Activated T-helper 2 cell treated with anti-CD3 and anti-CD28 coated beads, Interferon-gamma antibody, Interleukin-2, Interleukin-4, amounts not matched to agents 10 μg/mL and 5 μg/mL and 100 μg/mL, durations not matched to agents 14 hours and 24 hours and 36 hours (primary cell): ENCODE measurements at places on chromosomes 5 and 9.

GRCh38 chr5:35819668-35820067 lies 37.0 kb upstream of the IL7R start:
- no peak for DNase-seq

DNA sequence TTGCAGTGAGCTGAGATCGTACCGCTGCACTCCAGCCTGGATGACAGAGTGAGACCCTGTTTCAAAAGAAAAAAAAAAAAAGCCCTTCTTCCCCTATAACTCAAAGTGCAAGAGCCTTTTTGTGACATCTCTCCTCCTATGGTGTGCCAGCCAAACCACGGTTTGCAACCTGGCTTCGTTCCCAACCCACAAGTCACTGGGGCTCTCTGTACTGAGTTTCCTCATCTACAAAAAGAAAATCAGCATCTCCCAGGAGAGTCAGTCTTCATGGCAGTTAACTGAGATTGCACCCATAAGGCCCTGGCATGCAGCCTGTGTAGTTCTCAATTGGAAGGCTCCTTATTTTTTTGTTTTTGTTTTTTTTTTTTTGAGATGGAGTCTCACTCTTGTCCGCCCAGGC lies 14.8 kb downstream of the ODF2 start:
- no peak for DNase-seq

- no peak for DNase-seq
Measured at GRCh38 chr5:418162-419121, 24.5 kb upstream of the EXOC3 start.

DNA sequence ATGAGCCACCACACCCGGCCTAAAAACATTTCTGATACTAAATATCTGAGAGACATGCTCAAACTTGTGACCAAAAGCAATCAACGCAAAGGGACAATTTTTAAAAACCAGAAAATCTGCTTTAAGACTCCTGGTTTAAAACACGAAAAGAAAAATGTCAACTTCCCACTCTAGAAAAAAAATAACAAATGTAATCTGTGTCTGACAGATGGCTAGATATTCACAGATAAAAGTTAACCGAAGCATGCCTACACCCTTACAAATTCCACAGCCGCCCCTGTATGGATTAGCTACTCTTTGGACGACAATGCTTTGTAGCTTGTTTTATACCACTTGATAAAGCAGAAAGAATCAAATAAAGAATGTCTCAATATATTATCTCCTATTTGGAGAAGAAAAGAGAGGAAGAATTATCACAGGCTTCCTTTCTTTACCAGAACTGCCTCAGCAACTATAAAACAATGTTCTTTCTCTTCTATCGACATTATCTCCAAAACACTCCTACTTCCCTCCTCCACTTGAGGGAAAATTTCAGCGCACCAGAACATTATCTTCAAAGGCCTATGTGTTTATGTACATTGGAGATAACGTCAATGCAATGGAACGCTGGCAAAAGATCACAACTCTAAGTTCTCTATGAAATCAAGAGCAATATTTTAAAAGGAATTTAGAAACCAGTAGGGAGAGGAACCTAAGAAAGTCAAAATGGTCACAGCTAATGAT lies 26.2 kb downstream of the CEMIP2 start:
- DNase-seq = no peak

DNA sequence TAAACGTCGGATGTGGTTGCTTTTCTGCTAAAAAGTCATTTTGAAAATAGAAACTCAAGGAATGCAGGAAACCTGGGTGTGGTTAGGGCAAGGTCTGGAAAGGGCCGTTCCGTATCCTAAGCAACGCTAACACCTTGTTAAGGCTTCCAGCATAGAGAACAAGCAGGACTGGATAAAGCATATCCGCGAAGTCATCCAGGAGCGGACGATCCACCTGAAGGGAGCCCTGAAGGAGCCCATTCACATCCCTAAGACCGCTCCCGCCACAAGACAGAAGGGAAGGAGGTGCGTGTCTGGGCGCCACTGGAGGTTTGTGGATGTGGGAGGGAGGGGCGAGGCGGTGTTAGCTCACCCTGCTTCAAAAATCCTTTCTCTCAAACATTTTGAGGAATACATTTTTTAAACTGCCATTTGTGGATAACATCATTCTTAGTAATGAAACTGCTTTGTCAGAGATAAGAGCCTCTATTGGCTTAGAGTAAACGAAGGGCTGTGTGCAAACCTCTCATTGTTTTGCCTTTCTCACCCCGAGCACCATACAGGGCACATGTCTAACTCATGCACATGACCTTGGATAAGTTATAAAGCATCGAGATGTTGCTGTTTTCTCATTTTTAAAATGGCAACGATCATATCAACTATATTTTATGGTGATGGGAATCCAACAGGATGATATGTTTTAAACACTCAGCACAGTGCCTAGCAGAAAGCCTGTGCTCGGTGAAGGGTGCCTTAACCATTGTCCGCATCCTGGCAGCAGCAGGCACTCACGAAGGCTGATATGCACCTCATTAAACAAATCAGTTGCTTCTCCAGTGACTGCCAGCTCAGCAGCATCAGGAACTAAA lies 175.7 kb upstream of the OTULINL start:
- DNase-seq = no peak

- no peak for DNase-seq
Measured at GRCh38 chr9:131724683-131725082, 15.2 kb downstream of the RAPGEF1 start.

GRCh38 chr9:90433398-90433941 lies 209.2 kb downstream of the DIRAS2 start:
- DNase-seq = no peak

GRCh38 chr9:7210854-7211637 lies 453.3 kb downstream of the KDM4C start:
- DNase-seq = no peak

GRCh38 chr9:79705704-79706103 lies 133.9 kb downstream of the TLE4 start:
- no peak for DNase-seq

DNA sequence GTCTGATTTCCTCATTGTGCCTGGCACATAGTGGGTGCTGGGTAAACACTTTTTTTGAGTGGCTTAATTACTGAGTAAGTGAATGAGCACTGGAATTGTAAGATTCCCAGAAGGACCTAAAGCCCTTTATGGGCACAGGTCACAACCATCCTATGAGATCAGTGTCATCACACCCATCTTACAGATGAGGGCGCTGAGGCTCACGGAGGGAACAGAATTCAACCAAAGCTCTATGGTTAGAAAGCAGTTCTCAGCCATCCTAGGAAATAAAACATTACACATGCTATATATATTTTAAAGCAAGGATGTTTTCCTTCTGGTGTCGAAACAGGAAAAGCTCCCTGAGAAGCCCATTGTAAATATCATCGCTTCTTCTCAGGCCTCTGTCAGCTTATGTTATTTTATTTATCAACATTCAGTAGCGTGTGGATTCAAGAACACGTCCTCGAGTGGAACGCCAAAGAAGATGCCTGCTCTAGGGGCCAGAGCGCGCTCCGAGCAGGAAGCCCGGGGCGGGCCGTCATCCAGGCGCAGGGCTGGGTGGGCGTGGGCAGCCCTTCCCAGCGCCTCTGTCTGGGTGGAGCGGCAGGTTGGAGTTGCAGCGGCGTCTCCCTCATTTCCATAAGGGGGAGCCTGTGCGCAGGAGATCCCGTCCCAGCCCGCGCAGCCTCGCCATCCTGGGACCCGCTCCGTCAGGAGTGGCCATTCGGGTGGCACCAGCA lies 155.8 kb upstream of the SMIM23 start:
- no peak for DNase-seq

- DNase-seq = no peak
Measured at GRCh38 chr5:139335811-139336210, 5.8 kb upstream of the PAIP2 start.

DNA sequence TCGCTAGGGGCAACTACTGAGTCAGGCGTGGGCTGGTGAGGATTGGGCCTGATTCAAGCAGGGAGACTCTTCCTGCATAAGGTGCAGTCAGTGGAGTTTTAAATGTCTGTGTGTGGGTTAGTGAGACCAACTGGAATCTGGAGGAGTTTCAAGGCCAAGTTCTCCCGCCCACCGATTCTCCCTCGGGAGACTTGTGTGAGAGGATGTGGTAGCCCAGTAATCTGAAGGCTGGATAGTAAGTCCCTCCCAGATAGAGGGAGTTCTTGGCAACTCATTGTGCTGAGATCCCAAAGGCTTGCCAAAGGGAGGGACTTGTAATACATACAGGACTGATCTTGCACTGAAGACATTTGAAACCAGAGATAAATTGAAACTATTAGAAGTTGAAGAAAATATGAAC lies 51.8 kb downstream of the WDR36 start:
- DNase-seq = no peak

GRCh38 chr9:3385871-3386270 lies 139.9 kb downstream of the RFX3 start:
- peak; percentile 14 for DNase-seq

GRCh38 chr9:16950051-16950450 lies 79.6 kb upstream of the BNC2 start:
- no peak for DNase-seq

DNA sequence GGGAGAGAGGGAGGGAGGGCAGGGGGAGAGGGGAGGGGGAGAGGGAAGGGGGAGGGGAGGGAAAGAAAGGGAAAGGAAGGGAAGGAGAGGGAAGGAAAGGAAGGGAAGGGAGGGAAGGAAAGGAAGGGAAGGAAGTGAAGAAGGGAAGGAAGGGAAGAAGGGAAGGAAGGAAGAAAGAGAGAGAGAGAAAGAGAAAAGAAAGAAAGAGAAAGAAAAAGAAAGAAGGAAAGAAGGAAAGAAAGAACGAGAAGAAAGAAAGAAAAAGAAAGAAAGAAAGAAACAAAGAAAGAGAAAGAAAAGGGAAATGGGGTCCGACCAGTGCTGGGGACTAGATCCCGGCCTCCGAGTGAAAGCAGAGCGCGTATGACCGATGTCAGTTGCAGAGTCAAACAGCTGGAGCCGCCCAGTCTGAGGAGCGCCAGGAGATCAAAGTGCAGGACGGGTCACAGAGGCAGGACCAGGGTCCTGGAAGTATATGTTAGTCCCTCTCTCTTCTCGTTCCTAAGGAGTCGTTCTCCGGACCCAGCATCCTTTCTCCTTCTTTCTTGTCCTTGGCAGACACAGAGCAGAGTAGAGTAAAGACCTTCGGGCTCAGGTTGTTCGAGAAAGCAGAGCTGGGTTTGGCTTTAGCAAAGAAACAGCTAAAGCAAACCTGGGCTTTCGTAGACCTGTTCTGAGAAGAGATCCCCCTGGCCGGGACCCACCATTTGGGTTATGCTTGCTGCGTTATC lies 305.4 kb upstream of the MSX2 start:
- DNase-seq = no peak

- no peak for DNase-seq
Measured at GRCh38 chr5:69209602-69210001, 20.2 kb downstream of the CENPH start.

GRCh38 chr9:17656889-17657288 lies 78.0 kb downstream of the SH3GL2 start:
- DNase-seq = no peak

GRCh38 chr9:1046639-1047572 lies 3.3 kb upstream of the DMRT2 start:
- no peak for DNase-seq

- DNase-seq = no peak
Measured at GRCh38 chr9:28662675-28663074, 1089.4 kb upstream of the C9orf72 start.

GRCh38 chr5:151799407-151799806 lies 27.7 kb downstream of the G3BP1 start:
- DNase-seq = no peak

- DNase-seq = no peak
Measured at GRCh38 chr9:75907329-75907728, 16.9 kb downstream of the PCSK5 start.

DNA sequence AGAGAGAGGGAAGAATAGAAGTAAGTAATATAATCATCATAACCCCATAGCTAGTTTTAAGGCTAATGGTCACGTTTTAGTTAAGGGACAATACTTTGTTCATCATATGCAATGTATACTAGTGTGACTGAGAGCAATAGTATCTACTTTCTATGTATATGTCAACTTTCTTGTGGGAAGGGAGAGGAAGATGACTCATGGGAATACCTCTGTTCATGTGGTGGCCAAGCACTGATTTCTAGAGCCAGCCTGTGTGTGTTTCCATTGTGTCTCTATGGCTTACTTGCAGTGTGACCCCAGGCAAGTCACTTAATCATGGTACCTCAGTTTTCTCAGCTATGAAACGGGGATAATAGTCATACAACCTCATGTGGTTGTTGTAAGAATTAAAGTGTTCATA lies 639.6 kb downstream of the CETN3 start:
- DNase-seq = no peak

- DNase-seq = no peak
Measured at GRCh38 chr5:665541-665955, 27.6 kb downstream of the TPPP start.

- no peak for DNase-seq
Measured at GRCh38 chr9:115849679-115850412, 303.7 kb upstream of the PAPPA start.

DNA sequence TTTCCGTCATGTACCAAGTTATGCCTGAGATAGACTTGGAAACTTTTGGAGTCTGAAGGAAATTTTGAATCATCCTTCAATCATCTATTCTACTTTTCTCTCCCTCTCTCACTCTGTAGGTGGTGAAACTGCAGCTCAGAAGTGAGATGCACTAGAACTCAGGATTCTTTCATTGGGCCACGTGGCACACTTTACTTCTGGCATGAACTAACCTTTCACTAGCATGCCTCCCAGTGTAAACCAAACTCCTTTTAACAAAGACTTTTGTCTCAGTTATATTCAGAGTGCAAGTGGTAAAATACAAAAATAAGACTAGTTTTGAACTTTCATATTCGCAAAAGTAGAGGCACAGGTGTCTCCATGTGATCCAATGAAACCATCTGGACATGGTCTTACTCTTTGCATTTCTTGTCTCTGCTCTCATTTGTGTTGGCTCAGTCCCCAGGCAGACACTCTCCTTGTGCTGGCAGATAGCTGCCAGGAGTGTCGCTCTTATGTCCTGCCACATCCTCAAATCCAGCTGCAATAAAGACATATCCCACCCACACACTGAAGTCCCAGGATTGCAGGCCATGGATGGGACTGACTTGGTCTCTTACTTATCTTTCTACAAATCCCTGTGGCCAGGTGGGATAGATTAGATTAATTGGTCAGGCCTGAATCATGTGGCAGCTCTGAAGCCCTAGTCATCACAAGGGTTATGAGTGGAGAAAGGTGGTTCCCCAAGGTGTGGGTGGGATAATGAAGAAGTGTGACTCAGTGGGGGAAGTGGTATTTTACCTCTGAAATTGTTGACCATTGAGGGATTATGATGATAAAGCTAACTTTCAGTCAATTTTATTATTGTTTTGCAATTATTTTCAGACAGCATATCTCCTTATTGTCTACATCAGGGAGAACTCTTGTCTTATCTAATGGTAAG lies 267.5 kb downstream of the GABRB2 start:
- no peak for DNase-seq
